ENCODE measurements at places on chromosomes 12 and 14.

GRCh38 chr12:48163150-48163747 is 5.9 kb upstream of the ASB8 start:
- DNase-seq = no peak

DNA sequence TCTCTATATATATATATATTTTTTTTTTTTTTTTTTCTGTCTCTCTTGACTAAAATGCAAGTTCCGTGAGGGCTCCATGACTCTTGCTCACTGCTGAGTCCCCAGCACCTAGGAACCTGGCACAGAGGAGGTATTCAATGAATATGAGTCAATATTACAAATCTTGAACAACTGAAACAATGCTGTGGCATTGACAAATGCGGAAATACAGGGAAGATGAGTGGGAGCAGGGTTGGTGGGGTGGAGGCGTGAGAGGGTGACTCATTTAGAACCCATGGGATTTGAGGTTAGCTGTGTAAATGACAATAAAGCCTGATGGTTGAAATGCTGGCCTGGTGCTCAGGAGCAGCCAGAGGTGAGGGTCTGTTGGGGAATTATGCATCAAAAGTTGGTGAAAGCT is 121.7 kb upstream of the FUT8 start:
- no peak for DNase-seq

DNA sequence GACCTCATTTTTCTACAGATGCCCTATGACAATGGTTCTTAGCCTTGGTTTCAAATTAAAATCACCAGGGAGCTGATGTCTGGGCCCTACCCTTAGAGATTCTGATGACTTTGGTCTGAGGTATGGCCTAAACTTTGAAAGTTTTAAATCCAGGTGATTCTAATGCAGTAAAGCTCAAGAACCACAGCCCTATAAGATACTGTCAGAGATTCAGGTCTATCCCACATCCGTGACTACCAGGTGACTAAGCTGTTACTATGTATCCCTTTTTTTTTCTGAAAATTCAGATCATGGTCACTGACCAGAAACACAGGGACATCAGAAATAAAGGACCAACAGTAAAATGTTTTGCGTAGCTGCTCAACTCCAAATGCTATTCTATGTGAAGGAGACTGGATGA is 148.8 kb upstream of the BMP4 start:
- no peak for DNase-seq

DNA sequence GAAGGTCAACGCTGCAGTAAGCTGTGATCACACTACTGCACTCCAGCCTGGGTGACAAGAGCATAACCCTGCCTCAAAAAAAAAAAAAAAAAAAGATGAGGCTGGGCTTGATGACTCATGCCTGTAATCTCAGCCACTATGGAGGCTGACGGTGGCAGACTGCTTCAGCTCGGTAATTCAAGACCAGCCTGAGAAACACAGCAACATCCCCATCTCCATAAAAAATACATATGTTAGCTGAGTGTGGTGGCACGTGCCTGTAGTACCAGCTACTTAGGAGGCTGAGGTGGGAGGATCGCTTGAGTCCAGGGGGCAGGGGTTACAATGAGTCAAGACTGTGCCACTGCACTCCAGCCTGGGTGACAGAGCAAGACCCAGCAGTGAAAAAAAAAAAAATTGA is 50.4 kb downstream of the GXYLT1 start:
- DNase-seq = no peak

DNA sequence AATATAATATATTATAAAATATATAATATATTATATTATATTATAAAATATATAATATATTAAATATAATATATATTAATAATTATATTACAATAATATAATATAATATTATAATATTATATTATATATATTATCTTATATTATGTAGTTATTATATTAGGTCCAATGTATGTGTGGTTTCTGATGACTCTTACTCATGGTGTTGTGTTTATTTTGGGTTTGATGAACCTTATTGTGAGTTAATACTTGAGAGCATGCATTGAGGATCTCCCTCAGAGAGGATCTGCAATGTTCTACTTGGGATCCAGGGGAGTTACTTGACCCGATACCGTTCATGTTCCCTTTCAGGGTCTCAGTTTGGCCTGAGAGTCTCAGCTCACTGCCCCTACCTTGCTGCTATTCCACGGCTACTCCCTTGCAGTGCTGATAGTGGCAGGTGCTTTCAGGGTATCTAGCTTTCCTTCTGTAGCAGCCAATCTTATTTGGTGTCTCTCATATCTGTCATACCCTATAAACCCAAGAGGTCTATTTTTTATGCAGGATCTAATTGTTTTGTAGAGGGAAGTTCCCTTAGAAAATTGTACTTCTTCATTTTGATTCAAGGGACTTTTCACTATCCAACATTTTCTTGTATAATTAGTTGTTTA is 89.1 kb upstream of the ZDHHC17 start:
- DNase-seq = no peak

DNA sequence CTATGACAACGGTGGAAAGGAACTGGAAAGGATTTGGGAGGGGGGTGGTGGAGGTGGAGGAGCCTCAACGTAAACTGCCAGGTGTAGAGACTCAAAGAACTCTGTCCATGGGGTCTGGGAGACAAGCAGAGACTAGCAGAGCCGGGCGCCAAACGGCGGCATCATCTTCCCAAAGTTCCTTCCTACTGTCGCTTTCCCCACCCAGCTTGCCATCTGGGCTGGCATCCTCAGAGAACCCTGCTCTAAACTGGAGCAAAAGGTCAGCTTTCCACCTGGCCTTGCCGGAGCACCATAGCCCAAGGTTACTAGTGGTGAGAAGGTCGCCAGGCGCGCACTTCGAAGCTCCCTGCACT is 4.0 kb upstream of the IRF2BPL start:
- DNase-seq = no peak

- DNase-seq = no peak
Observed at GRCh38 chr12:95742586-95742985, 48.0 kb downstream of the NTN4 start.

DNA sequence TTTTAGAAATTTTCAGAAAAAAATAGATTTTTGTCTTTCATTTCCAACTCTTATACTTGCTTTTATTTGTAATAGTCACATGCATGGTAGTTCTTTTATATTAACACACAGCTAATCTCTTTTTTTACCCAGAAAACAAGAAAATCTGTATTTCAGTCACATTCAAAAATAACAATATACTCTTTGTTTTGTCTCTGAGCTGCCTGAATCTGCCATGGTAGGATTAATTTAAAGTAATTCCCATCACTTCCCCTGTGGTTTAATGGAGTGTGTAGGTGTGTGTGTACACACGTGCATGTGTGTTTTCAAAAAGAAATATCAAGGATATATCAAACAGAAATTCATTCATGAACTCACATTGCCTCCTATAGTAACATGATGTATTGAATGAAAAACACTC is 42.6 kb downstream of the PDZRN4 start:
- no peak for DNase-seq

- DNase-seq = no peak
Observed at GRCh38 chr14:77099425-77100167, 1.5 kb downstream of the CIPC start.
